Stimulated activated CD4-positive, alpha-beta T cell treated with anti-CD3 and anti-CD28 coated beads, Interleukin-4, amount 100 ng/mL, for 48 hours (primary cell): ENCODE measurements at places on chromosomes 12 and 14.

DNA sequence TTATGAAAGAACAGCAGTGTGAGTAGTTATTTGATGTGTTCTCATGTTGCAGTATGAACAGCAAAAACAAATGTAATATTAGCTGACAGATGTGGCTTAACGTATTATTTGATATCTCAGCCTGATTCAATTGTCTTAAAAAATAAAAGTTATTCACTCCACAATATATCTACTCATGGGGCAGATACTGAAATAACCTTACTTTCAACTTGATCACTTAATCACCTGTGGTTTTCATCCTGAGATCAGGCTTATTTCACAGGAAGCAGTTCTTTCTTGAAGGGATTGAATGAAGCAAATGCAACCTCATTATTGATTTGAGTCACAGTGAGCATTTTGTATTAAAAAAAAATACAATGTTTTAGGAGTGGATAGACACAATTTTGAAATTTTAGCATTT is 90.3 kb downstream of the AKAP6 start:
- no peak for DNase-seq

DNA sequence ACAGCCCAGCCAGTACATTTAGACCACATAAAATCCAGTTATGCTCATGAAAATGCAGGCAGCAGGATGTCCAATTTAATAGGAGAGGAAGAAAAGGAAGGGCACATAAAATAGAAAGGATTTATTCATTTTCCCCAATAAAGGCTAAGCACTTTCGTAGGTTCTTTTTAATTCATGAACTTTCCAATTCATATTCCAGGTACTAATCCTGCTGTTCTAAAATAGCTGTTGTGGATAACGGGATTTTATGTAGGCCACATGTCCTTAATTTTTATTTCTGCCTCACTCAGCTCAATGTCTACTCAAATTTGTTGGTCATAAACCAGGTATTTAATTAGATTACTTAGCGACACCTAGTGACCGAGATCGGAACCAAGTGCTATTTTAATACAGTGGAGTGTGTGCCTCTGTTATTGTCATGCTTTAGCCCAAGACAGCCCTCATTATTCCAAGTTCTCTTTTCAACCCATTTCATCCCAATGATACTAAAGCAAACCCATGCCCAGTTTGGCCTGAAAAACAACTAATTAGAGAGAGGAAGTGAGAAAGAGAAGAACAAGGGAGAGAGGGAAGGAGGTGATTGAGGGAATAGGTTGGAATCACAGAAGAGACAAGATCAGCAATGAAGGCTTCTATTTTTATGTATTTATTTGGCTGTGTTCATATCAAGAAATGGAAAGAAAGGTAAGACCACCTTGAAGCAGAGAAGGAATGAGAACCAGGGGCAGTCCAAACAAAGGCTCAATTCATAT is 45.9 kb upstream of the IFNG-AS1 start:
- DNase-seq, result peak; percentile 56

DNA sequence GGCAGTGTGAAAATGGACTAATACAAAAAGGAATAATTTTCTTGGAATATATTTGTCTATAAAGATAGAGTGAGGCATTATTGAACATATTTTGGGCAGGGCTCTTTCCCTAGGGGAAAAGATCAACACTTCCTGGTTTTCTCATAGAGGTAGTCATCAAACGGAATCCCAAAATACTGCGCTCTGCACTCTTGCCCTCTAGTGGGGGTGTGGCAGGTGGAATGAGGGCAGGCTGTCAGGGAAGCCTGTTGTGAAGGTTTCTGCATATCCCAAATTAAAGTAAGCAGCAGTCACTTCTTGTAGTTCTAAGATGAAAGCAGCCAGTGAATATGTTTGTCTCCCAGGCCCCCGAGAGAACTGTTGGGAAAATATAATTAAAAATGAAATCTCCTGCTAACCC is 666.8 kb upstream of the TMEM132C start:
- DNase-seq, result no peak

- DNase-seq, result peak; percentile 8
These were observed 723 bp downstream of the KIF21A start for GRCh38 chr12:39441963-39442830.

DNA sequence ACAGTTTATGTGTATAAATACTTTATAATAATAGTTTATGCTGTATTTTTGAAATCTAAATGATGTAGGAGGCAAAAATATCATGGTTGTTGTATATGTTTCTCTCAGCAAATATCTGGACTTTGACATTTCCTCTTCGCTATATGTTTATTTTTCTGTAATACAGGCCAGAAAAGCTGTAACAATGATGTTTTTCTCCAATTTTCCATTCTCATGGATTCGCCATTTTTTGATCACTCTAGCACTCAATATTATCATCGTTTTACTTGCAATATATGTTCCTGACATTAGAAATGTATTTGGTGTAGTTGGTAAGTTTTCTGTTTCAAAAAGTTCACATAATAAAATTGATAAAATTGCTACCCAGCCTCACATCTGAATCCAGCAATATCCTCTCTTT is 70.6 kb downstream of the SLC38A6 start:
- no peak for DNase-seq

DNA sequence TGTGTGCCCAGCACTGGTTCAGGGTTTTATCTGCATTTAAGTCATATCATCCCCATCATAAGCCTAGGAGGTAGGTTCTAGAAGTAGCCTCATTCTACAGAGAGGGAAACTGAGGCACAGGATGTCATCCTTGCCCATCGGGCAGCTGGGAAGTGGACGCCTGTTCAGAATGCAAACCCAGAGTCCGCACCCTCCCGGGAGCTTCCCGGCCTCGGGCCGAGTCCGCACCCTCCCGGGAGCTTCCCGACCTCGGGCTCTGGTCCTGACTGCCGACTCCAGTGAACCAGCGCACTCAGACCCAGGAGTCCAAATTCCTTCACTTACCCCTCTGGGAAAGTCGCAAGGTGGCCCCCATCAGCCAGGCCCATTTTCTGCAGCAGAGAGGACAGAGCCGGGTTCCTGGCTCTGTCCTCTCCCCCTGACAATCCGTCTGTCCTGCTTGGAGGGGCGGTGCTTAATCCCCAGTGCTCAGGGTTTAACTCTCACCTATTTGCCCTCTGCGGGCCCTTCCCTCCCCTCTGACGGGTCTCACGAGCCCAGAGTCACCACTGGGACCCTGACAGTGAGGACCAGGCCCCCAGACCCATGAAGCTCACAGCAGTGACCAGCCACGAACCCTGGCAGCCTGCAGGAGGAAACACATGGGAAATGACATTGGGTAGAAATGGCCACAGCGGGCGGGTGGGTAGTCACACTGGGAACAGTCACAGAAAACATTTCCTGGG is 141.9 kb downstream of the PIWIL1 start:
- DNase-seq, result no peak

DNA sequence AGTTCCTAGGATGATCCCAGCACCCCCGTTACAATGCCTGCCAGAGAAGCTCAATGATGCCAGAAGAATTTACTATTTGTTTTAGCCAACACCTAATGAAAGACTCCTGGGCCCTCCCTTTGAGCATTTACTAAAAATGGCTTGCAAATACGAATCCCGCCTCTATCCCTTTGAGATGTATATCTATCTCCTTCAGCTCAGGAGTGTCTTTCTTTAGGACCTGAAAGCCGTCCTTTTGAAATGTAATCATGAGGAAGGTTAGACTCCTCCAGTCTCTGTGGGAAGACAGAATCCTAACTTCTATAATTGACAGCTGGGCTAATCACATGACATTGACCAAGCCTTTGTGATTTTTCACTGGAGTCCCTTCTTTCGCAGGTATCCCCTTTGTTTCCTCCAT is 19.2 kb upstream of the DYNC1H1 start:
- DNase-seq, result no peak

GRCh38 chr14:26143057-26143456 is 454.8 kb downstream of the NOVA1 start:
- DNase-seq, result no peak

DNA sequence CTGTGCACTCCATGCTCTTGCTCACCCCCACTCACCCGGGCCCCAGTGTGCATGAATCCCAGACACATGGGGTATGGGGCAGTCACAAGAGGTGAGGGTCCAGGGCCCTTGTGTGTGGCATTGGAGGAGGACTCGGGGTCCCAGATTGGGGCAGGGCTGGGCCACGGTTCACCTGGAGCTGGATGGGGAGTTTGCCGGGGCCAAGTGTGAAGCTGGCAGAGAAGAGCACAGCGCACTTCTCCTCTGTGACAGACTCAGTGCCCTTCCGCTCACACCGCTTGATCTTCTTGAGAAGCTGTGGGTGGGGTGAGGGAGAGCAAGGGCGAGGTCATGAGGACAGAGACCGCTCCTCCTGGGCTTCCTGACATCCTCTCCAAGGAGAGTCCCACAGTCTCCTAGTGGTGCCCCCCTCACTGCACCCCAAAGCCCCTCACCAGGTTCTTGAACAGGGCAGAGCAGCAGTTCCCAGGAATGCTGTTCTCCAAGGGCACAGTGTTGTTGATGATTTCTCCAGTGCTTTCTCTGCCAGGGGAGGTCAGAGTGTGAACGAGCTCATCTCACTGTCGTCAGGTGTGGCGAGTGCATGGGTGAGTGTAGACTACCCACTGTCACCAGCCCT is 6.8 kb downstream of the STAT6 start:
- DNase-seq, result no peak
